Stimulated activated CD4-positive, alpha-beta T cell treated with anti-CD3 and anti-CD28 coated beads, Interleukin-1b, Interleukin-23, amount 100 ng/mL, for 1 hour (primary cell): ENCODE measurements at places on chromosomes 7 and 10.

DNA sequence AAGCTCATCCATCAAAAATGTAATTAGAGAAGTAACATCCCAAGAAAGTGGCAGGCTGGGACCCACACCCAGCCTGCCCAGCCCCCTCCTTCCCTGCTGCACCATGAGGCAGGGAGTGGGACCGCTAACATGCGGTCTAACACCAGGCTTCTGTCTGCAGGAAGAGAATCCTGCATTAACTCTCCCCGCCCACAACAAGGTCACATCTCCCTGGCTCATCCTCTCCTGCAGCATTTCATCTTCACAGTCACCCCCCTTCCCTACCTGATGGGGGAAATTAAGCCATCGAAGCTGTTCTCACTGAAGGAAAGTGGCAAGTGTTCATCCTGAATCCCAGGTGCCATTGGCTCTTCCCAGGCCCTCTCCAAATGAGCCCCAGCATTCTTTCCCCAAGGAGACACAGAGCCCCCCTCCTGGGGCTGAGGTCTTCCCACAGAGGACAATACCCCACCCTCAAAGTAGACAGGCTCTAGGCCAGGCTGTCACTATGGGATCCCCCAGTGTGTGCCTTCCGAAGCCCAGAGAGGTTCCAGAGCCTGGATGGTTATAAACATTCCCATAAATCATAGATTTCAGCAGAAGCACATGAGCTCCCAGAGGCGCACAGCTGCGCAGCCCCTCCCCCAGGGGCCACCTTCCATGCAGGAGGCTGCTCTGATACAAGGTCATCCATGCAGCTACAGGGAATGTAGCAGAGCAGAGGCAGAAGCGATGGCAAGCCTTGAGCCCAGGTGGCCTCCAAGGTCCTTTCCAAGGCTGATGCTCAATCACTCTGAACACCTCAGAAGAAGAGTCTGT is 148.0 kb downstream of the OAT start:
- no peak for DNase-seq

GRCh38 chr7:126041472-126041871 is 1111.8 kb upstream of the POT1 start:
- no peak for DNase-seq

- DNase-seq, result peak; percentile 25
Measured at GRCh38 chr7:3092468-3092867, 48.8 kb upstream of the CARD11 start.

GRCh38 chr7:151895008-151895630 is 18.2 kb upstream of the PRKAG2 start:
- DNase-seq, result no peak

DNA sequence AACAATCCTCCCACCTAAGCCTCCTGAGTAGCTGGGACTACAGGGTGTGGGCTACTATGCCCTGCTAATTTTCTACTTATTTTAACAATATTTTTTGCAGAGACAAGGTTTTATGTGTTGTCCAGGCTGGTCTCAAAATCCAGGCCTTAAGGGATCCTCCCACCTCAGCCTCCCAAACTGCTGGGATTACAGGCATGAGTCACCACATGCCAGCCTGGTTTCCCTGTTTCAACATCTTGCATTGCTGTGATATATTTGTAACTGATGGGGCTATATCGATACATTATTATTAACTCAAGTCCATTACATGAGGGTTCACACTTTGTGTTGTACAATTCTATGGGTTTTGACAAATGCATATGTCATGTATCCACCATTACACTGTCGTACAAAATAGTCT is 41.9 kb upstream of the OGDHL start:
- DNase-seq, result no peak

DNA sequence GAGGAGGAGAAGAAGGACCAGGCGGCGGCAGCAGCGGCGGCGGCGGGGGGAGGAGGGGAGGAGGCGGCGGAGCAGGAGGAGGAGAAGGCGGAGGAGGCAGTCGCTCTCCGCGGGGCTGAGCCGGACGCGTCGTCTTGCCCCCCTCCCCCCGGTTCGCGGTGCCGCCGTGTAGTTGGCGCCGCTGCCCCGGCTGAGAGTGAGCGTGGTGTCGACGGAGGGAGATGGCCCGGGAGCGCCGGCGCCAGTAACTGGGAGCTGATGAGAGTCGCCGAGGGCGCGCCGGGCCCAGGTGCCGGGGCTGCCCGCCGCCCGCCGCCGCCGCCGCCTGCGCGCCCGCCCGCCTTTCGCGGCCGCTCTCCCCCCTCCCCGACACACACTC is 257 bp downstream of the WAC start:
- DNase-seq, result no peak

DNA sequence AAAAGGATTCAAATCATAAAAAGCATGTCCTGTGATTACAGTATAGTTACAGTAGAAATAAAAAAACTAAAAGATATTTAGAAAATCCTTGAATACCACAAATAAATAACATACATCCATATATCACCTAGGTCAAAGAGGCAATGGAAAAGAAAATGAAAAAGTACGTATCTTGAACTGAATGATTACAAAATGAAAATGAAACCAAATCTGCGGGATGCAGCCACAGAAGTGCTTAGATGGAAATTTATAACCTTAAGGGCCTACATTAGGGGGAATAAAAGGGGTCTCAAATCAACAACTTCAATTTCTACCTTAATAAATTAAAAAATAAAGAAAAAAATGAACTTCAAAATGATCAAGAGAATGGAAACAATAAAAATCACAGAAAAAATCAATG is 879.0 kb upstream of the CELF2 start:
- DNase-seq, result no peak

- no peak for DNase-seq
Measured at GRCh38 chr7:464454-465401, 54.9 kb downstream of the PDGFA start.

DNA sequence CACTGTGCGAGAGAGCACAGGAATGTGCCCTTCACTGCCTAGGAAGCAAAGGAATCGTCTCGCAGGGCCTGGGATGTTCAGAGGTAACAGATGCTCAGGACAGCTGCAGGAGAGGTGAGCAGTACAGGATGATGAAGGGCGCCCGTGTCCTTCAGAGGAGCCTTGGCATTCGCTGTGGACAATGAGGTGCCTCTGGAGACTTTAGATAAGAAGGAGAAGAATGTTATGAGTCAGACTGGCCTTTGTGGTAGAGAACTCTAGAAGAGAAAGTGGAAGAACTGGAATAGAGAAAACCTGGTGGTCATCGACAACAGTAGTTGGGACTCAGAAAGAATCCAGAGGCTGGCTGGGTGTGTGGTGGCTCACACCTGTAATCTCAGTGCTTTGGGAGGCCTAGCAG is 64.4 kb upstream of the LEP start:
- no peak for DNase-seq

DNA sequence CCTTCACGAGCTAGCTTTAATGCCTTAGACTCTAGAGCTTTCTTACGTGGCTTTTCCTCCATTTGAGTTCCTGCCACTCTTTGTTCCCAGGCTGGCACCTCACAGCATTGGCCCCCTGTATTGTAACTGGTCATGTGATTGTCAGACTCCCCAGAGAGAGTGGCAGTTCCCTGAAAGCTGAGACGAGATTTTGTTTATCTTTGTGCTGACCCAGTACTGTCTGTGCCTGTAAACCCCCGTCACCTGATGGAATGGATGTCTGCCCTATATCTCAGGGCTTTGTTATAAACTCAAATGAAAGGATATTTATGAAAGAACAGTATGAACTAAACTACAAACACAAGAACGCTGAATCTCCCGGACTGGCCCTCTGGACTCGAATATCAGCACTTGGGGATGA is 13.0 kb downstream of the NOBOX start:
- no peak for DNase-seq

GRCh38 chr10:117921421-117921820 is 125.3 kb downstream of the RAB11FIP2 start:
- DNase-seq, result no peak

DNA sequence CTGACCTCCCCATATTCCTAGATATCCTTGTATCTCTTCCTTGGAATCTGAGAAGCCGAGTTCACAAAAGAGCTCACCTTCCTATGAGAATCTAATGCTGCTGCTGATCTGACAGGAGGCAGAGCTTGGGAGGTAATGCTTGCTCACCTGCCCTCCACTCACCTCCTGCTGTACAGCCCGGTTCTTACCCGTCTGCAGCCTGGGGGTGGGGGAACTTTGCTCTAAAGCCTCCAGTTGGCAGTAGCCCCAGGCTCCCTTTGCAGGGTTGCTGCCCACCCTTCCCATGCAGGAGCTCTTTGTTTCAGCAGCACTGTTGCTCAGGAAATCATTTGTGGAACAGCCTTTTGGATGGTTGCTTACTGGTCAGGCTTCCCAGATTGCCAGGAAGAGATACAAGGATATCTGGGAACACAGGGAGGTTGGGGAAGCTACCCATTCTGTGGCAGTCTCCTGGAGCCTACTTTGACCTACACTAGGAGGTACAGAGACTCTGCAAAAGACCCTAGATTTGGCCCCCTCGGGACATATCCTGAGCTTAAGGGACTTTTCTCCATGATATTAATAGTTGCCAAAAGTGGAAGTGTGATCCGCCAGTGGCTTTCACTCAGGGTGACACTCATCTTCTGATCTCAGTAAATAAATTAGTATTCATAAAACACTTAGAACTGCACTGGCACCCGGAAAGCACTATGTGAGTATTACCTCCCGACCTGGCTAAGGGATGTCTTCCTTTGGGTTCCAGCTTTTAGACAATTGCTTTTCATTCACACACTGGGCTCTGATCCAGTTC is 363.7 kb upstream of the PODXL start:
- no peak for DNase-seq

GRCh38 chr7:42982604-42983115 is 50.5 kb downstream of the MRPL32 start:
- no peak for DNase-seq

DNA sequence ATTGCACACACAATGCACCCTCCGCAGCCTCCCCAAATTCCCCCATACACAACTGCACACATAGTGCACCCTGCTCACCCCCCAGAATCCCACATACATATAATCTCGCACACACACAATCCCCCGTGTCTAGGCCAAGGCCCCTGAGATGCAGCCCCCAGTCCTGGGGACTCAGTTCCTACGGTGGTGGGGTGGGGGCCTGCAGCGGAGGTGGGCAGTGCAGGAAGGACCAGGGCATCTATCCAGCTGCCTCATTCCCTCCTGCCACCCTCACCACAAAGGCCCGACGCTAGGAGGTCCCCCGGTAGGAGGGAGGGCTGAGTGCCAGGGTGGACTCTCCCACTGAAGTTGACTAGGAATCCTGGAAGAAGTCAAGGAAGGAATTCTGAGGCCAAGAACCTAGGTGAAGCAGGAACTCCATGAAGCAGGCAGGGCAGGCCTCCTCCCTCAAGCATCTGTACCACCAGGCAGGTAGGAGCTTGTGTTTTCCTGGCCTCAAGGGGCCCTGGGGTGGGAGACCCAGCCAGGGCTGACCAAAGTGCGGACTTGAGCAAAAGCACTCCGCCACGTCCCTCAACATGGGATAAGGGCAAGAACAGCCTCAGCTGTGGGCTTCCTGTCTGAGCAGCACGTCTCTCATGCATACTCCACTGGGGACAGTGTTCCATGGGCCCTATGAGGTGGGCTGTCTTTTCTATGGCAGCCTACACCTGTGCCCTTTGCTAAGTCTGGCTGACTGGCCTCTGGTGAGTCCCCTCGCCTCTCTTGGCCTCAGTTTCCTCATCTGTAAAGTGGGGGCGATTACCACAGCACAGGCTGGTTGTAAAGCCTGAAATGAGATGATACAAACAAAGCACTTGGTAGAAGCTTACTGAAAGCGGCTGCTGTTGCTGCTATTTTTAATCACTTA is 145.7 kb downstream of the MAPK8 start:
- no peak for DNase-seq

GRCh38 chr7:159032753-159033472 is 111.8 kb downstream of the VIPR2 start:
- DNase-seq, result no peak

- no peak for DNase-seq
Measured at GRCh38 chr10:5788969-5789368, 24.3 kb downstream of the GDI2 start.

- DNase-seq, result no peak
Measured at GRCh38 chr10:131819241-131820072, 81.4 kb upstream of the PPP2R2D start.
